ENCODE measurements at places on chromosomes 16 and 17. TPM values are rescaled to one million over a fixed set of nuclear protein-coding genes. Genes with fewer than 3 reads are reported as not detected.

The FOXK2 gene
- 39.2 TPM for polyA plus RNA-seq

The EIF3CL gene
- 146 TPM for polyA plus RNA-seq

The ESRP2 gene
- 0.07 TPM for polyA plus RNA-seq

The SNX20 gene
- polyA plus RNA-seq: not detected

The TEX19 gene
- 0.55 TPM for polyA plus RNA-seq

The MT1M gene
- not detected for polyA plus RNA-seq

The ITGB3 gene
- polyA plus RNA-seq: 3.7 TPM

DNA sequence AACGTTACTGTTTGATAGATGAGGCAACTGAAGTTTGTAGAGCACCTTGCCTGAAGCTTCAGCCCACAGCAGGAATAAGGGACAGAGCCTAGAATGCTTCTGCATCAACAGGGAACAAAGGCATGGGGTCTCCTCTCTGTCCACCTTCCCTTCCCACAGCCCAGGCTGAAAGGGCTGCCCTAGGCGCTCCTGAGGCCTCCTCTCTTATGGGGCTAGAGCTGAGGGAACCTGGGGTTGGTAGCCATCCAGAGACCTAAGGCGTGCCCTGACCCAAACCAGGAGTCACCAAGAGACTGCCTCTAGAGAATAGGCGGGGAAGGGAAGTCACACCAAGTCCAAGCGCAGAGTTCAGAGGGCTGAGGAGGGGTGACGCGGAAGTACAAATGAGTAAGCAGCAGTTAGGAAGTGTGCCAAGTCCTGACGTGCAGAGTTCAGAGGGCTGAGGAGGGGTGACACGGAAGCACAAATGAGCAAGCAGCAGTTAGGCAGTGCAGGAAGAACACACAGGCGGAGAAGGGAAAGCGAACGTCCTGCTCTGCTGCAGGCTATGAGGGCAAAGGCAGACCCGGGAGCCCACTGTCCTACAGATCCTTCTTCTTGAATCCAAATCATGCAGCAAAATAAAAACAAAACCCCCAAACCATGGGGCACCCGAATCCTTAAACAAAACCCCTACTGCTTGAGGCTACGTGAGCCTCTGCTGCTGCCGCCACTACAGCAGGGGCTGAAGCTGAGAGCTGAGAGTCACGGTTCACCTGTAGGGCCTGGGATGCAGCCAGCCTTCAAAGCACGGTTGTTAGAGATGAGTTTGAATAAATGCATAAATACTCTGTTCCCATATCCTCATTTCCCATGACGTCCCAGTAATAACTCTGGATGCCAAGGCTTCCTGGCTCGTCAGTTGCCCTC lies 2.7 kb upstream of the SPG7 start:
- DNase-seq: peak; percentile 86

- DNase-seq: no peak
These were observed 3.5 kb downstream of the SMTNL2 start for GRCh38 chr17:4587803-4588202.

DNA sequence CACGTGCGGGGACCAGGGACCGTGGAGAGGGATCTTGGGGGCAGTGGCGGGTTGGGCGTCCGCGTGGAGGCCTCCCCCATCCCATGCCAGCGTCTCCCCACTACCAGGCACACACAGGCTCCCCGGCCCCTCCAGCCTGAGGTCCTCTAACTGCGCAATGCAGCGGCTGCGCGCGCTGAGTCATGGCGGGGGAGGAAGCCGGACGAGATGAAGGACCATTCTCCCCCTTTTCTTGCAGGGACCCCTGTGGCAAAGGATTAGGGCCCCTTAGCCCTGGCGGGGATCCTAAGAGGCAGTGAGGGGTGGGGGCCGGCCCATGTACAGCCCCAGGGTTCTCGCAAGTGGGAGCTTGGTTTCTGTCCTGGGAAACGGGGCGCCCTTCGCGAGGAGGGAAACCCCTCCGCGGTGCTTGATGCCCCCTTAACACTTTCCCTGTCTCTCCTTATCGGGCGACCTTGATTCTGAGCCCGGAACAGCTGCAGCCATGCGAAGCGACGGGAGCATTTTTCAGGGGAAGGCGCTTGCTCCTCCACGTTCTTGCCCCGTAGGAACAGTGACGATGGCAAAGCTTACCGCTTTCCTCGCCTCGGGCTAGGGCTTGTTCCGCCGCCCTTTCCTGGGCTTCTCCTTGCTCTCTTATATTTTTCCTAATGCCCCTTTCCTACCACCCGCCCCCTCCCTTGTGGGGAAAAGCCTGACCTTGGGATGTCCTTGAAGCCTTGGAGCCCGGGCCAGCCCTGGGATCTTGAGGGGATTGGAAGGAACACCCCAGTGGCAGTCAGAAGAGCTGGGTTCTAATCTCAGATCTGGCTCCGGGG lies 592 bp downstream of the ALDOA start:
- DNase-seq: peak; percentile 43

DNA sequence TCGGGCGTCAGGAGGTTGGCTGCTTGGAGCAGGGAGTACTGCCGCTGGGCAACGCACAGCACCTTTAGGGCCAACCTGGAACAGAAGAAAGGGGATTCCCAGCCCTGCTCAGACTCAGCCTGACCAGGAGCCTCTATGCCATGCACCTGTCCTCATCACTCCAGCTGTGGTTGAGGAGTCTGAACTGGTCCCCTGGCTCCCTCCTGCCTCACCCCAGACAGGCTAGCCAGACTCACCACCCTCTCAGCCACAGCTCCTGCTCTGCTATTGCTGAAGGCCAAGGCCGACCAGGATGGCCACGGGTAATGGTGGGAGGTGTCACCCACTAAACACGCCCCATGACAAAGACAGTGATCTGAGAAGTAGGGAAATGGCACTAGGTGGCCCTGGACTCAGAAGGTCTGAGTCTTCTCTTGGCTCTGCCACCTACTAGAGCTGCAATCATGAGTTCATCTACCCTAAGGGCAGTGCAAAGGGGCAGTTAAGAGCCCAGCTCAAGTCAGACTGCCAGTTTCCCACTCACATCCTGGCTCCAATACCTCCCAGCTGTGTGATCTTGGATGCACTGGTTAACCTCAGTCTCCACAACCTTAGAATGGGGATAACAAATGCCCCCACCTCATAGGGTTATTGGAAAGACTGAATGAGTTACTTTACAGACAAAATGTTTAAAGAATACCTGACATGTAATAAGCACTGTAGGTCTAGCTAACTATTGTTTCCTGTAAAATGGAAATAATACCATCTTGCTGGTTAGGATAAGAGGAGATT lies 13.8 kb upstream of the GFAP start:
- no peak for DNase-seq

DNA sequence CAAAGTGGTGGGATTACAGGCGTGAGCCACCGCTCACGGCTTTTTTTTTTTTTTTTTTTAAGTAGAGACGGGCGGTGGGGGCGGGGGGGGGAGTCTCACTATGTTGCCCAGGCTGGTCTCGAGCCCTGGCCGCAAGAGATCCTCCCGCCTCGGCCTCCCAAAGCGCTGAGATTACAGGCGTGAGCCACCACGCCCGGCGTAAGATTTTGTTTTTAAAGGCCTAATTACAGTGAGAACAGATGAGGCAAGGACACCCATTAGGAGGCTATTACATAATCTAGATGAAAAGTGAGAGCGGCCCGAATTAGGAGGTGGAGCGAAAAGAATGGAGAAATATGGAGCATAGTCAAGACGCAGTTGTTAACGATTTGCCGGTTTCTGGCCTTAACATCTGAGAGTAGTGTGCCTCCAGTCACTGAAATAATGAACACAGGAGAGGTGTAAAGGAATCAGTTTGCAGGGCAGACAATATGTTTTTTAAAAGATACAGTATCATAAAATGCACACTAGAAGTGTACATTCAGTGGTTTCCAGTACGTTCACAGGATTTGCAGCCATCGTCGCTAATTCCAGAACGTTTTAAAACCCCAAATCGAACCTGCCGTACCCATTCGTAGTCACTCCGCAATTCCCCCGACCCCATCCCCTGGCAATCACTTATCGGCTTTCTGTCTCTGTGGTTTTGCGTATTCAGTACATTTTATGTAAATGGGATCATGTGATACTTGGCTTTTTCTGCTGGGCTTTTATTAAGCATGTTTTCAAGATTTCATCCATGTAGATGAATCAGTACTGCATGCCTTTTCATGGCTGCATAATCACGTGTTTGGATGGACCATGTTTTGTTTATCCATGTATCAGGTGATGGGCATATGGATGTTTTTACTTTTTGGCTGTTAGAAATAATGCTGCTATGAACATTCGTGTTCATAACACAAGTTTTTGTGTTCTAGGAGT lies 1.4 kb upstream of the SLX4 start:
- DNase-seq: no peak

- no peak for DNase-seq
These were observed 2.6 kb upstream of the NDE1 start for GRCh38 chr16:15647294-15648014.

DNA sequence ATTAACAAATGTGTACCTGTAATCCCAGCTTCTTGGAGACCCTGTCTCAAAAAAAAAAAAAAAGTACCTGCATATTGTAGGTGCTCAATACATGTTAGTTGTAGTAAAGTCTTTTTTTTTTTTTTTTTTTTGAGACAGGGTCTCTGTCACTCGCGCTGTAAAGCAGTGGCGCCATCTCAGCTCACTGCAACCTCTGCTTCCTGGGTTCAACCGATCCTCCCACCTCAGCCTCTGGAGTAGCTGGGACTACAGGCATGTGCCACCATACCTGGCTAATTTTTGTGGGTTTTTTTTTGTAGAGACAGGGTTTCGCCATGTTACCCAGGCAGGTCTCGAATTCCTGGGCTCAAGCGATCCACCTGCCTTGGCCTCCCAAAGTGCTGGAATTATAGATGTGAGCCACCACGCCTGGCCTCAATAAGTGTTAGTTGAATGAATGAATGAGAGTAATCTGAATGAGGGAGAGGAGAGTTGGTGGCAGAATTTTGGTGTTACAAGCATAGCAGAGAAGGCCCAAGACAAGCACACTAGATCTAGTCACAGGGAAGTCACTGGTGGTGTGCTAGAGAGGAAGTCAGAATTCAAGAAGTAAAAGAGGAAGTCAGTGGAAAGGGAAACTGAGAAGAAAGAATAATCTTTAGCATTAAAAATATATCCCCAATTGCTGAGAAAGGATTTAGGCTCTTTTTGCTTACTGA lies 9.4 kb upstream of the MYL4 start:
- no peak for DNase-seq

GRCh38 chr16:48963306-48963705 lies 318.3 kb downstream of the CBLN1 start:
- DNase-seq: no peak

DNA sequence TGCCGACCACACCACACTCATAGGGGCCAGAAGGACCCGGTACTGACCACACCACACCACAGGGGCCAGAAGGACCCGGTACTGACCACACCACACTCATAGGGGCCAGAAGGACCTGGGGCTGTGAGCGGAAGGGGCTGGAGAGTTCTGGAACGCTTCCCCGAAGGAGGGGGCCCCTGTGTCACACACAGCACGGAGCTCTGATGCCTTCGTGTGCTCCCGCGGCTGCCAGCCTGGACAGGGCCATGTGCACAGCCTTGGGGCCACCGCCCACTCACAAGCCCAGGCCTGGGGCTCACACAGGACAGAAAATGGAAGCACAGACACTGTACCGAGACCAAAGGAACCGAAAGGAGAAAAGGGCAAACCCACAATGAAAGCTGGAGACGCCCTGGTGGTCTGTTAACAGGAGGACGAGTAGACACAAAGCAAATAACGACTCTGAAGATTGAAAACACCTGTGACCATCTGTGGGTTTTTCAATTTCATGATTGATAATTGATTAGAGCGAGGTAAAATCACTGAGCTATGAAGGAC lies 106.5 kb upstream of the METRNL start:
- no peak for DNase-seq

- no peak for DNase-seq
These were observed 68.1 kb upstream of the SEC14L1 start for GRCh38 chr17:77072670-77073069.

GRCh38 chr16:31105677-31106213 lies 2.4 kb upstream of the BCKDK start:
- peak; percentile 82 for DNase-seq

GRCh38 chr16:2216330-2216729 lies 1.7 kb upstream of the PGP start:
- DNase-seq: no peak

DNA sequence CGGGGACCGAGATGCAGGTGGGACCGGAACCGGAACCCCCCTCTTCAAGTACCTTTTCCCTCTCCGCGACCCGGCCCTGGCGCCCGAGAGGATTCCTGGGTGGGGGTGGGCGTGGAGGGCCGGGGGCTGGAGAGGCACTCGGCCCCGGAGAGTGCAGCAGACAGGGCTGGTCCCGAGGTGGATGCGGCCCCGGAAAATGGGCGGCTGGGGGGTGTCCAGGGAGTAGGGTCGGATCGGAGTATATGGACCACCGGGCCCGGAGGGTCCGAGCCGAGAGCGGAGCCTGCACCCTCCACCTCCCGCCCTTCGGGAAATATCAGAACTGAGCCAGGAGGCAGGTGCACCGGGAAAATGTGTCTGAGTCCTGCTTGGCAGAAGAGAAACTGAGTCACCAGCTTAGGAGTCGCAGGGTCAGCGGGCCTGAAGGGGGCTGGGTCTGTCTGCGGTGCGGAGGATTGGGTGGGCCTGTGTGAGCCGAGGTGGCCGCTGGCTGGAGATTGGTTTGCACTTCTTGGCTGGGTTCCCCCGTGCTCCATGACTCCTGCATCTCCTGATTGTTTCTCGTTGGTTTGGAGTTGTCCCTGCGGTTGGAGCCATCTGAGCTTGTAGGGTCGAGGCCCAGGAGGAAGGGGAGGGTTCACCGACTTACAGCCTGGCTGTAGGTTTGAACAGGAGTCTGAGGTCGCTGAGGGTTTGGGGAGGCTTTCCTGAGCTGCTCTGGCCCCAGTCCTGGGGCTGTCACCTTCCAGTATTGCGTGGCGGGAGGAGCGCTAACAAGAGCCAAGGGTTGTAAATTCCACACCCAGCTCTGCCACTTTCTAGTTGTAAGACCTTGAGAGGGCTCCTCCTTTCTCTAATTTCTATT lies 518 bp downstream of the SH2B1 start:
- no peak for DNase-seq

- no peak for DNase-seq
These were observed 176.0 kb downstream of the AATF start for GRCh38 chr17:37124821-37125173.

DNA sequence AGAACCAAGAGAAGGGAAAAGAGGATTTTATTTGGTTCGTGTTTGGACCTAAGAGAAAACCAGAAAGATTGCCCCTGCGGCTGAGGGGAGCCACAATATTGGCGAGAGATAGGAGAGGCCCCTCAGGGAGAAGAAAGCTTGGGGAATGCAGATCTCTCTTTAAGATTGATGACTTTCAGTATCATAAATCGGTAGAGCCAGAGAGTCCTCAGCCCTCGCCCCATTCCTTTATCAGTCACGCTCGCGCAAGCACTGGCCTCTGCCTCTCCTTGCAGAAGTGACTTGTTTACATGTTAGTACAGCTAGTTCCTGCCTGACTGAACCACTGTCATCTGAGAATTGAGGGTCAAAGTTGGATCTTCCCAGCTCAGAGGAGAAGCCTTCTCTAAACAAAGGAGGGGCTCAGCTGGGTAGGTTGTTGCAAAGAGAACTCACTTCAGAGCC lies 21.5 kb upstream of the KRT19 start:
- no peak for DNase-seq
